ENCODE measurements at places on chromosomes 12 and 14. TPM values are rescaled to one million over a fixed set of nuclear protein-coding genes. Genes with fewer than 3 reads are reported as not detected.
A peak's percentile ranks its signal among the peaks of the same experiment; 100 is the strongest.

TMEM229B gene
- total RNA-seq: 7.1 TPM

SFSWAP gene
- total RNA-seq: 91.6 TPM

FAIM2 gene
- not detected for total RNA-seq

CLEC1B gene
- total RNA-seq: not detected

ATXN2 gene
- 67.7 TPM for total RNA-seq

FIGNL2 gene
- total RNA-seq: 0.40 TPM

DHRS4L2 gene
- 13.7 TPM for total RNA-seq

CSRP2 gene
- total RNA-seq: 0.33 TPM

CBLN3 gene
- 10.9 TPM for total RNA-seq

HOXC4 gene
- total RNA-seq: 1.3 TPM

CCDC177 gene
- not detected for total RNA-seq

TAS2R31 gene
- 11.4 TPM for total RNA-seq

GLT8D2 gene
- not detected for total RNA-seq

SOX5 gene
- 13.3 TPM for total RNA-seq

JAG2 gene
- total RNA-seq: 7.1 TPM

PITPNM2 gene
- total RNA-seq: 2.0 TPM

MYL2 gene
- not detected for total RNA-seq

DNA sequence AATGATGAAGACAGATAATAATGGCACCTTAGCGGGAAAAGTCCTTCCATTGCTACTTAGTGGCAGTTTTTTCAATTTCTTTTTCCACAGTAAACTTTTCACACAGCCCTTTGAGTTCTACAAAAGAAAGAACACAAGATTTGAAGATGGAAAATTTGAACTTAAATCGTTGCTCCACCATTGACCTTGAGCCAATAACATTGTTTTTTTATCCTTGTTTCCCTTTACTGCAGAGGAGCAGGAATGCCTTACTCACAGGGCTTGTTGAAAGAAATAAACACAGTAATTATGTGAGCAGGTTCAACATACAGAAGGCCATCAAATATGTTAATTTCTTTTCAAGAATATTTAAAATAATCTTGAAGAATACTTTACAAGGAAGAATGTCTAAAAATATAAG is 181.5 kb upstream of the KRR1 start:
- DNase-seq: no peak

DNA sequence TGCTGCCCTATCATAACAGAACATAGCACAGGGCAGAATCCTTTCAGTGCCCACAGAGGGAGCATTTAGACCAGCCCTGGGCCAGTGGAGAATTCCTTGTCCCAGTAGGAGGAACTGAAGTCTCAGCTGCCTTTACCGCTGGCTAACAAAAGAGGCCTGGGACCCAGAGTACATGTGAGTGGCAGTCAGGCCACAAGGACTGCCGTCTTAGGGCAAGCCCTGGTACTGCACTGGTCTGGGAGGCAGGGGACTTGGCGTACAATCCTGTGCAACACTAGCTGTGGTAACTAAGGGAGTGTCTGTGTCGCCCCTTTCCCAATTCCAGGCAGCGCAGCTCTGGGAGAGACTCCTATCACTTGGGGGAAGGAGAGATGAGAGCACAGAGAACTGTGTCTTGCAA is 17.0 kb upstream of the CSRP2 start:
- DNase-seq: no peak

- DNase-seq: no peak
Measured at GRCh38 chr14:53715193-53715721, 241.4 kb downstream of the BMP4 start.

GRCh38 chr12:52402873-52403540 is 3.1 kb downstream of the KRT82 start:
- no peak for DNase-seq

GRCh38 chr12:1421091-1421846 is 173.1 kb downstream of the FBXL14 start:
- no peak for DNase-seq

GRCh38 chr12:43112101-43112920 is 439.7 kb downstream of the ADAMTS20 start:
- DNase-seq: no peak

- no peak for DNase-seq
Measured at GRCh38 chr12:107917912-107918800, 143.7 kb downstream of the ASCL4 start.

DNA sequence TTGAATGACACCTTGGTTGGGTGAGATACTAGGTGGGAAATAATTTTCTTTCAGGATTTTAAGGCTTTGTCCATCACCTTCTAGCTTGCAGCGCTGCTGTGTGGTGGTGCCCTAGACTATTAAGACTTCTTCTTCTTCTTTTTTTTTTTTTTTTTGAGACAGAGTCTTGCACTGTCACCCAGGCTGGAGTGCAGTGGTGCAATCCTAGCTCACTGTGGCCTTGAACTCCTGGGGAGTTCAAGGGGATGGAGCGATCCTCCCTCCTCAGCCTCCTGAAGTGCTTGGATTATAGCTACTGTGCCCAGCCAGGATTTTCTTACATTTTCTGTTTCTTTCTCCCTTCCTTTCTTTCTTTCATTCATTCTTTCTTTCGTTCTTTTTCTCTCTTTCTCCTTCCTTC is 10.3 kb upstream of the MTA1 start:
- DNase-seq: no peak

DNA sequence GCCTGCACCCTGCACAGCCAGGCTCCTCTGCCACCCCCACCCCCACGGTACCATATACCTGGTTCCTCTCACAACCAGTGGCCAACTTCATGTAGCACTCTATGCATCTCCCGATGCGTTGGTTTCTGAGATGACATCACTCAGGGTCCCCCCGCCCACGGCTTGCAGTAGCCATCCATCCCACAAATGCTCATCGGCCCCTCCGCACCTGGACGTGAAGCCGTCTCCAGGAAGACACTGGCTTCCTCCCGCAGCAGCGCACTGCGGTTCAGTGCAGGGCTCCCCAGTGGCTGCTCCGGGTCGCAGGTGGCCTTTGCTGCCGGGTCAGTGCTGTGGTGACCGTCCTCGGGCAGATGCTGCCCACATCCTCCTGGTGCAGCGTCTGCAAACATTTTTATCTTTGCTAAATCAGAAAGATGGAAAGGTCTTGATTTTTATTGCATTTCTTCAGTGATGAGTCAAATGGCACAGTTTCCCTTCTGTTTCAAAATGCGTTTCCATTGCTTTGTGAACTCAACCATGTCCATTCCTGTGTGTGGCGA is 27.5 kb upstream of the MMP17 start:
- no peak for DNase-seq

- DNase-seq: no peak
Measured at GRCh38 chr14:95832012-95832411, 44.6 kb upstream of the TUNAR start.

GRCh38 chr12:57762463-57762862 is 4.4 kb downstream of the CYP27B1 start:
- DNase-seq: no peak

GRCh38 chr14:101056446-101056845 is 152.9 kb upstream of the RTL1 start:
- DNase-seq: no peak

DNA sequence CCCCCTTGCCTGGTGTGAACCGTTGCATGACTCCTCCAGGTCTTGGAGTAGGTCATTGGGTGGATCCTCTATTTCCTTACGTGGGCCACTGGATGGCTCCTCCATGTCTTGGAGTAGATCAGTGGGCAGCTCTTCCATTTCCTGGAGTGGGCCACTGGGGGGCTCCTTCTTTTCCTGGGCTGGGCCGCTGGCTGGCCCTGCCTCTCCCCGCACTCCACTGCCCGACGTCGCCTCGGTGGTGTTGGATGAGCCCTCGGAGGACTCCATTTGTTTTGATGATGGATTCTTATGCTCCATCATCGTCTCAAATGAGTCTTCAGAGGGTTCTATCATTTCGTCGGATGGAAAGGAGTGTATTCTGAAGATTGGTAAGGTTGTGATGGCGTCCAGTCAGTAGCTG is 19.1 kb downstream of the RTL1 start:
- no peak for DNase-seq

DNA sequence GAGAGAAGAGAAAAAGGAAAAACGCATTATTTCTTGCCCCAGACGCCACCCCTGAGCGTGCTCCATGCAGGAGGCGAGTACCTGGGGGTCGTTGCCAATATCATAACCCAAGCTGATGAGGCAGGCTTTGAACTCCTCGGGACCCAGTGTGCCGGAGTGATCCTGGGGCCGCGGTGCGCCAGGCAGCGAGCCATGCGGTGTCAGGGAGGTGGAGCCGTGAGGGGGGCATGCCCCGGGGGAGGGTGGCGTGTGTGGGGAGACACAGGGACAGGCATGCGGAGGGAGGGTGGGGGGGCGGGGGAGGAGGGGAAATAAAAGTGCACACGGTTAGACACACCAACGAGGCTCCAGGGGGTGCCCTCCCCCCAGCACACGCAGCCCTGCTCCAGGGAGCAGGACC is 86.0 kb upstream of the ZFP36L1 start:
- DNase-seq: peak; percentile 49

GRCh38 chr12:21823581-21823980 is 49.1 kb upstream of the KCNJ8 start:
- DNase-seq: no peak

DNA sequence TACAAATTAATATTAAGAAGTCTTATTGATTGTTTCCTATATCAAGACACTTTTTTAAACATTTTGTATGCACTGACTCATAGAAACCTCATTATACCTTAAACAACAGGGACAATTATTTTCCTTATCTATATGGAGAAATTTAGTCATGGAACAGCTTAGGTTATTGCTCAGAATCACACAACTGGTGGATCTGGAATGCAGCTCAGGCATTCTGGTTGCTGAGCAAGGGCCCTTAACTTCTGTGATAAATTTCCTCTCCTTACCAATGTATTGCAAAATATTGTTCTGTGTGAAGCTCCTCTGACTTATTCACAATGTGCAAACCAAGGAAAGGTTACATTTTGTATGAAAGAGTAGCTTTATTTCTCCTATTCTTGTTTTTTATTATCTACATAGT is 817.8 kb downstream of the LRFN5 start:
- no peak for DNase-seq

GRCh38 chr14:92568621-92569479 is 55.3 kb downstream of the RIN3 start:
- peak; percentile 84 for DNase-seq

DNA sequence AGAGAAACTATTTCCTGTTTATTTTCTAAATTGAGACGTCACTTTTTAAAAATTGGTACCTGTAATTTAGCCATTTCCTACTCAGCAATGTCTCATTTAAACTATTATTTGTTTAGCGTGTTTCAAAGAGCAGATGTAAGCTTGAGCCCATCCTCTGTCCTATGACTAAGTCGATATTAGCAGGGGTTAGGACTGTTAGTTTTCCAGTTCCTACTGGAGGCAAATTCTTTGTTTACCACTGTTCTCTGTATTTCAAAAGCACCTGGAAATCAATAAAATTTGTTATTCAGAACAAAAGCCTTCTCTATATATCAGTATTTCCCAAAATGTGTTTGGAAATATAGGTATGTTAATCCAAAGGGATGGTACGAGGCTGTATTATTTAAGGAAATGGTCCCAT is 42.4 kb downstream of the MDM2 start:
- no peak for DNase-seq

DNA sequence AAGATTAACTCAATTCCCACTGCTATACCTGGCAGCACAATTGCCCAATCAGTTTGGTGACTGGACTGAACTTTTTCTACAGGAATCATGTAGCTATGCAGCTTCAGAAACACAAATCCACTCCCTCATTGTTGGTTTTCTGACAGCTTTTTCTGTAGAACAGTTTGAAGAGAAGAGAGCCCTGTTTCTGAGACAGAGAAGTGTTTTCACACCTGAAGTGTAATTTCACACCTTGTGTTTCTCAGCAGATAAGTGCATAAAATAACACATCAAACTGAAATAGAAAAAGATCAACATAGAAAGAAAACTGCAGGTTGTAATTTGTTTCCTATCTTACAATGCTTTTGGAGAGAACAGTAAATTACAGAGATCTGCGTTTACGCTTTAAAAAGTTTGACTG is 335.6 kb downstream of the SNAPC1 start:
- no peak for DNase-seq

GRCh38 chr12:39764944-39765560 is 145.4 kb upstream of the ABCD2 start:
- no peak for DNase-seq

GRCh38 chr14:84797326-84797725 is 732.6 kb upstream of the FLRT2 start:
- DNase-seq: no peak

DNA sequence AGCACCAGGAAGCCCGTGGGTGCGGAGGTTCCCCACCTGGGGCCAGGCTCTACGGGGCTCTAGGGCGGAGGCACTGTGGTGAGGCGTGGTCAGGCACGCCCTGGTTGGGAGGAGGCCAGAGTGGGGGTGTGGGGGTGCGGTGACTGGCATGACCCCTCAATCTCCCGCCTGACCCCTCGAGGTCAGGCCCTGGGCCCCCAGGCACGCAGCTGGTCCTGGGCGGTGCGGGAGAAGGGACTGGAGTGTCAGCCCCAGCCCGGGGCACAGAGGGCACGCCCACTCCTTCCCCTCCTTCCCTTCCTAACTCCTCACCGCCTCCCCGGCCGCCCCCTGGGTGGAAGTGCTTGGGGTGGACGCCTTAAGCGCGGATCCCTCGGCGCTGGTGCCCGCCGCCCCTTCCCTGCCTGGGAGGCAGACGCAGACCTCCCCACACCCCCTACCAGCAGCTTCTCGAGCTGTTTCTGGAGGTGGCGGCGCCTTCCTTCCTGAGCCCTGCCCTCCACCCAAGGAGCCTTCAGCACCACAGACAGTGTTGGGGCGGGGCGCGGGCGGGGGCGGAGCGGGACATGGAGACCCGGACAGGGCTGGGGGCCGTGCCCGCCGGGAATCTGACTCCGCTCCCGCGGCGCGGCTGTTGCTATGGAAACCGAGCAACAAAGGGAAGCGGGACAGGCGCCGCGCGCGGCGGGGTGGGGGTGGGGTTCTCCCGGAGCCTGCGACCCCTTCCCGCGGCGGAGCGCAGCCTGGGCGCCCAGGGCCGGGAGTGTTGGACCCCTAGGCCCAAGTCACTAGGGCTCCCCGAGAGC is 741 bp upstream of the CRIP2 start:
- DNase-seq: no peak

- no peak for DNase-seq
Measured at GRCh38 chr12:128743916-128744315, 79.8 kb downstream of the SLC15A4 start.

DNA sequence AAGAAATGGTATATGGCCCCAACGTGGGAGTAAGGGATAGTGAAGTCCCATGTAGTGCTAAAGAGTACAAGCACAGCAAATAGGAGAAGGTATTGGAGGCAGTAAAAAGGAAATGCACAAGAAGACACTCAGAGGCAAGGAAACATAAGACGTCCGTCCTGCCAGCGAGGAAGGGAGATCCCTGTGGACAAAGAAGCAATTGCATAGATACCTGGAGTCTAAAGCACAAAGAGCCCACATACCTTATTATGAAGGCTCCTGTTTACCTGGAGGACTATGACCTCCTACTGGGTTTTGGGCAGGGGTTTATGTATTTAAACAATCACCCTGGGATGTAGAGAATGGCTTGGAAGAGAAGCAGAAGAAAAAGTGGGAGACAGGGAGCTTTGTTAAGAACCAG is 341.2 kb upstream of the DCN start:
- no peak for DNase-seq

DNA sequence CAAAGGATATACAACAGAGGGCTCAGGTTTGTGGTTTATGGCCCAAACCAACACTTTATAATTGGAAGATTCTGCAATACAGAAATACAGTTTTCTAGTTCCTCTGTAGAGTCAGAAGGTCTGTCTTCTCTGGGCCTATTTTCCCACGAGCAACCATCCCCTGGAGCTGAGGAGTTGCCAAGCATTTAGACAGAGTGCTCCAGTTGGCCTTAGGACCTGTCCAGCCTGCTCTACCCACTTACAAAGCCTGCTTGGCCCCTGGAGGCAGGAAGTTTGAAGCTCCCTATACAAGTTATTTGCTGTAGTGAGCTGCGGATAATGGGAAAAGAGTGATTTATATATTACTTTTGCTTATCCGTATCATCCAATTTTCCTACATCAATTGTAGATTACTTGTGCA is 60.8 kb upstream of the HSPB8 start:
- no peak for DNase-seq

All from natural killer cell treated with Interleukin-12 subunit alpha and Interleukin-12 subunit beta and Interleukin-15 and Interleukin-18, amount 100 ng/mL, for 72 hours (primary cell).